Suppressor macrophage (primary cell): ENCODE measurements at places on chromosomes 6 and 20.

GRCh38 chr6:155303361-155303870, 10.9 kb downstream of the TFB1M start:
- DNase-seq = no peak

GRCh38 chr6:10633216-10633615, 61.2 kb downstream of the C6orf52 start:
- peak; percentile 77 for DNase-seq

DNA sequence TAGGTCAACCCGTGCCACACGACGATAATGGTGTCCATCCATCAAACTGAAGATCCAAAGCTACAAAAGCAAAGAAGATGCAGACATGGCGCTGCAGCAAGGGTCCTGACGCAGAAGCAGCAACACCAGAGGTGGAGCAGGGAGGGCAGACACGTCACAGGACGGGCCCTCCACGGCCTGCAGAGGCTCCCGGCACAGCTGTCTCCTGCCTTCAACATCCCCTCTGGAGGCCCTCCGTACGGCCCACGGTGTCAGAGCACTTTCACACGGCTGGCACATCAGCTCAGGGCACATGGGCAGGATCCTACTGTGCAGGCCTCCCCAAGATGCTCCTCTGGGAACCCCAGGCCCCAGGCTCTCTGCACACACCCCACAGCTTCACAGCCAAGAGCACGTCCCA, 37.6 kb downstream of the WDR27 start:
- no peak for DNase-seq

DNA sequence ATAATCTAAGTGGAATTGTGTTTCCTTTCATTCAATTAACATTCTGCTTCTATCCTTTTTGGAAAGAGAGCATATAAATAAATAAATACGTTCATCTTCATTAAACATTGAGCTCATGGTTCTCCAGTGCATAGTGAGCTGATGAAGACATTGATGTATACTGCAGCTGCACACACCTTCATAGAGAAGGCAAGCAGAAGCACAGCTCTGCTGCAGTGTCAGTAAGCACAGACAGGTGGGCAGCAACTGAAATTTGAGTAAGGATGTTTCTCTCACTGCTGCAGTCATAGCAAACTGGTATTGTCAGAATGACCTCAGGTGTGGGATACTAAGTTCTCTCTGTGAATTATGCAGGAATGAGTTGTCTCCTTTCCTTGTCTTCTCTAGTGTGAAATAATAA, 202.9 kb downstream of the DOK5 start:
- no peak for DNase-seq

DNA sequence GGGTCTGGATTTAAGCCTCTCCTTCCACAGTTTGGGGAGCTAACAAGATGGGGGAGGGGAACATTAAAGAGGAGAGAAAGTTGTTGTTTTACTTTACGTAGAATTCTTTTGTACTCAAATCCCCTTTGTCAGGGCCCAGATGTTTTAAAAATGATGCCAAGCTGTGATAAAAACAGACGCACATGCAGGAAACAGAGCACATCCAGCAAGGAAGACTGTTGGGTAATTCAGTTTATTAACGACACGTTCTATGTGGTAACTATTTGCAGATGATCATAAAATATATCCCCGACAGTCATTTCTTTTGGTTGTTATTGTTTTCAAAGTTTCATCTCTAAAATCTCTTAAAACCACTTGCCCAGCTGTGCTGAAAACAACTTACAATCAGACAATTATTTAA, 307.0 kb upstream of the PRDM1 start:
- no peak for DNase-seq

- no peak for DNase-seq
Measured at GRCh38 chr6:159493898-159494585, 199.0 kb downstream of the SOD2 start.

DNA sequence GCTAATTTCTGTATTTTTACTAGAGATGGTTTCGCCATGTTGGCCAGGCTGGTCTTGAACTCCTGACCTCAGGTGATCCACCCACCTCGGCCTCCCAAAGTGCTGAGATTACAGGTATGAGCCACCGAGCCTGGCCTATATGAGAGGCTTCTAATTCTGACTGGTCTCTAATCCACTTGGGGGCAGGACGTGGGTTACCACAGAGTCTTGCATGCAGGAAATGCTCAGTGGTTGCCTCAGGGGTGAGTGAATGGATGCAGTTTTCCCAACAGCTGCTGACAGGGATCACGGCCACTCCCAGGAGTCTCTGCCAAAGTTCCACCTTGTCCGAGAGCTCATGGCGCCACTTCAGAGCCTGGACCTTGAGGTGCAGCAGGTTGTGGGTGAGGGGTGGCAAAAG, 6.4 kb upstream of the FANCE start:
- no peak for DNase-seq

DNA sequence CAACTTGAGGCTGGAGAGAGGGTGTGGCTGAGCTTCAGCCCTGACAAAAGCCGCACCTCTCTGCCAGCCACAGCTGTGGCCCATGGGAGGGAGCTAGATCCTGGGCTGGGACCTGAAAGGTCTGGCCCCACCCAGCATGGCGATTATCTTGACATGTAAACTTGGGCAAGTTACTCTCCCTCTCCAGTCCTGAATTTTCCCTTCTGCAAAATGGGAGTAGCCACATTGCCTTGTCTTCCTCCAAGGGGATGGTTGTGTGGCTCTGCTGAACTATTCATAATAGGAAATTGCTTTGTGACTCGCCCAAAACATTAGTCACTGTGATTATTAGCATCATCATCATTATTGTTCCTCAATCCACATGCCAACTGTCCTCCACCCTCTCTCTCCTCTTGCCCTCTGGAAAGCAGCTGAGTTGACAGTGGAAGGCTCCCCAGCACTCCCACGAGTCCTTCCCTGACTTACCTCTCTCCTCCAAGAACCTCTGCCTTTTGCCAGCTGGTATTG, 23.0 kb upstream of the RBPJL start:
- no peak for DNase-seq

DNA sequence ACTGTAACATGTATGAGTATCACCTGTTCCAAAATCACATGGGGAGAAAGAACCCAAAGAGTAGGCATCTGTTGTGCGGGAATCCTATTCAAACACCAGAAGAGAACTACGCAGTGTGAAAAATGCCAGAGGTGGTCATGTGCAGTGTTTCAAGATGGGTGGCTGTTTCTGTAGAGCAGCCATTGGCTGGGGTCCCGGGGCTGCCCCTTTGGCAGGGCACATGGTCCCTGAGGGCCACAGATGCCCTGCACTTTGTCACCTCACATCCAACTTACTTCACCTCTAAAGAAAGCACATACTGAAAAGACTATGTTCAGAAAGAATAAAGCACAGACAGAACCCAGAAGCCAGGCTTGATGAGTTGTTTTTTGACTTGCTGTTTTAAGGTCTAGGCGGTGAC, 12.3 kb downstream of the MTCH1 start:
- no peak for DNase-seq

GRCh38 chr6:170403451-170403850, 96.9 kb downstream of the FAM120B start:
- no peak for DNase-seq
